ENCODE measurements at places on chromosomes 16 and 17. TPM values are rescaled to one million over a fixed set of nuclear protein-coding genes. Genes with fewer than 3 reads are reported as not detected.
A peak's percentile ranks its signal among the peaks of the same experiment; 100 is the strongest.

DNA sequence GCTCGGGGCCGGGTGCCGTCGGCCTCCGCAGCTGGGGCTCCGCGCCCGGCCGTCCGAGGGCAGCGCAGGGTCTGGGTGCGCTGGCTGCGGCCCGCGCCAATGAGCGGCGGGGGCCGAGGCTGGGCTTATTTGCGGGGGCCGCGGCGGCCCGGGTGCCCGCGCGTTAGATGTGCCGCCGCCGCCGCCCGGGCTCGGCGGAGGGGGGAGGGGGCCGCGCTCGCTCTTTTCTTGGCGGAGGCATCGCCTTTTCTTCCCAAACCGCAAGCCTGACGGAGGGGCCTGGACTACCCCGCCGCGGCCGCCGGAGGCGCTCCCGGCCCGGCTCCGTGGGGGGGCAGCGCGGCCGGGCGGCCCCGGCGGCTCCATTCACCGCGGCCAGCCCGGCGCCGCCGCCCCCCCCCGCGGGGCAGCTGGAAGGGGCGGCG is at the start of gene NOTUM:
NOTUM (minus strand) TSS at position 101 of the 425 bp plus-strand sequence. CDS start 278 bp downstream, outside the sequence.
- peak; percentile 34 for DNase-seq

- DNase-seq: no peak
Observed at GRCh38 chr17:46733837-46734475, 84.5 kb downstream of the WNT3 start.

DNA sequence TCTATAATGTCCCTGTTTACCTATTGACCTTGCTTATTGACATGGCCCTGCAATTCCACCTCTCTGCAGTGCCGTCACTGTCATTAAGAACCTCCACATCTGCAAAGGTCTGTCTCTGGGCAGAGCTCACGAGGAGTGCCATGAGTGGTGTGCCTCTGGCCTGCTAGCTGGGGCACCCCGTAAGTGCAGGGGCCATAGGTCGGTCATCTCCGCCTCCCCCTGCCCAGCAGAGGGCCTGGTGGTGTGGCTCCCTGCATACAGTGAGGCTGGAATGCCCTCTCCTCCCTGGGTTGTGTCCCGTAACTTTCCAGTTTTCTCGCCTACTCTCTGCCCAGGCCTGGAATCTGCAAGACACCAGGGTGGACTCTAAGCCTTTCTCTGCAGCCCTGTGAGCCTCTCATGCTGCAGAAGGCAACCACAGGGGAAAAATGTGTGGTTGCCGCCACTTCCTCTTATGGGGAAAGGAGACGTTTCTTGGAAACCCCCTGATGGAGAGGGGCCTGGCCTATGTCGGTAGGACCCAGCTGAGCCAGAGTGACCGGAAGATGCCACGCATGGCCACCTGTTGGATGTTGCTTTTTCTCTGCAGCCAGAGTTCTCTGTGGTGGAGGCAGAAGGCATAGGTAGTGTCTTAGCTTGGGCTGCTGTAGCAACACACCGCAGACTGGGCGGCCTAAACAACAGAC is 2.7 kb upstream of the SNX20 start:
- DNase-seq: no peak

GRCh38 chr16:23072084-23072599 is 77.1 kb downstream of the USP31 start:
- DNase-seq: peak; percentile 90

GRCh38 chr17:1714427-1714979 is 4.3 kb upstream of the TLCD2 start:
- DNase-seq: peak; percentile 98

- DNase-seq: no peak
Observed at GRCh38 chr16:49345829-49346228, 27.8 kb upstream of the C16orf78 start.

DNA sequence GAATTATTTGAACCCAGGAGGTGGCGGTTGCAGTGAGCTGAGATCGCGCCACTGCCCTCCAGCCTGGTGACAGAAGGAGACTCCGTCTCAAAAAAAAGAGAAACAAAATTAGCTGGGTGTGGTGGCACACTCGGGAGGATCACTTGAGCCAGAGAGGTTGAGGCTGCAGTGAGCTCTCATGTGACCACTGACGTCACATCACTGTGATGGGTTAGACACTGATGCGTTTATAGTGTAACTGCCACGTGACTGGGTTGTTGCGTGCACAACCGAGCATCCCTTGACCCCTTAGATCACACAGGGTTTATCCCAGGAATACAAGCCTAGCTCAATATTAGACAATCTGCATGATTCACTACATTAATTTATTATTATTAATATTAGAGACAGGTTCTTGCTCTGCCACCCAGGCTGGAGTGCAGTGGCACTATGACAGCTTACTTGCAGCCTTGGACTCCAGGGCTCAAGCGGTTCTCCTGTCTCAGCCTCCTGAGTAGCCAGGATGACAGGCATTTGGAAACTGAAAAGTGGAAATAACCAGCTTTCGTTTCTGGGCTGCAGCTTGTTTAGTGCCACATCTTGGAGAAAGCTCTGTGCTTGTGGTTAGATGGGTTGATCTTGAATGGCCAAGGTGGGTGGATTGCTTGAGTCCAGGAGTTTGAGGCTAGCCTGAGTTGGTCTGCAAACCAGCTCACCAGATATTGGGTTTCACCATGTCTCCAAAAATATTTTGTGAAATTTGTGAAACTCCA is 26.4 kb upstream of the ABR start:
- DNase-seq: no peak

DNA sequence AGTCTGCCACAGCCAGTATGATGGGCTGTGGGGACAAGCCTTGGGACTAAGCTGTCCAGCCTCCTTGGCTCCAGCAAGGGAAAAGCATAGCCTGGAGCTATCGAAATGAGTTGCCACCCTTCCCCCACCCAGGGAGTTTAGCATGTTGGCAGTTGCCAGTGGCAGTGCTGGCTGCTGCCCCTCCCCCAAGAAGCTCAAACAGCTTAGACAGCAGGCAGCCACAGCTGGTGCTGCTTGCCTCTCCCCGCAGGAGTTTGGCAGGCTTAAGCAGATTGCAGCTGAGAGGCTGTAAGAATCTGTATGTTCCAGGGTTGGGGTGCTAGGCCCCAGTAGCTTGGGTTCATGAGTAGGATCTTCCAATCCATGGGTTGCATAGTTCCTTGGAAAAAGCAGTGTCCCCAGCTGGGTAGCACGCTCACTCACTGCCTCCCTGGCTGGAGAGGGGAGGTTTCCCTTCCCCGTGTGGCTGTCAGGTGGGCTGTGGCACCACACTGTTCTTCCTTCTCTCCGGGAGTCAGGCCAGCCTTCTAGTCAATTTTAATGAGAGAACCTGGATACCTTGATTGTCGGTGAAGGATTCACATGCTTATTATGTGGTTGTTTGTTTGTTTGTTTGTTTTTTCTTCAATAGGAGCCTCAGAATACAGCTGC is 506.1 kb downstream of the CDH11 start:
- DNase-seq: no peak

GRCh38 chr17:82386255-82386831 is 14.8 kb downstream of the UTS2R start:
- no peak for DNase-seq

GRCh38 chr16:608019-608418 is 18.2 kb downstream of the RAB40C start:
- DNase-seq: no peak

- DNase-seq: no peak
Observed at GRCh38 chr17:56514899-56515298, 78.6 kb upstream of the NOG start.

DNA sequence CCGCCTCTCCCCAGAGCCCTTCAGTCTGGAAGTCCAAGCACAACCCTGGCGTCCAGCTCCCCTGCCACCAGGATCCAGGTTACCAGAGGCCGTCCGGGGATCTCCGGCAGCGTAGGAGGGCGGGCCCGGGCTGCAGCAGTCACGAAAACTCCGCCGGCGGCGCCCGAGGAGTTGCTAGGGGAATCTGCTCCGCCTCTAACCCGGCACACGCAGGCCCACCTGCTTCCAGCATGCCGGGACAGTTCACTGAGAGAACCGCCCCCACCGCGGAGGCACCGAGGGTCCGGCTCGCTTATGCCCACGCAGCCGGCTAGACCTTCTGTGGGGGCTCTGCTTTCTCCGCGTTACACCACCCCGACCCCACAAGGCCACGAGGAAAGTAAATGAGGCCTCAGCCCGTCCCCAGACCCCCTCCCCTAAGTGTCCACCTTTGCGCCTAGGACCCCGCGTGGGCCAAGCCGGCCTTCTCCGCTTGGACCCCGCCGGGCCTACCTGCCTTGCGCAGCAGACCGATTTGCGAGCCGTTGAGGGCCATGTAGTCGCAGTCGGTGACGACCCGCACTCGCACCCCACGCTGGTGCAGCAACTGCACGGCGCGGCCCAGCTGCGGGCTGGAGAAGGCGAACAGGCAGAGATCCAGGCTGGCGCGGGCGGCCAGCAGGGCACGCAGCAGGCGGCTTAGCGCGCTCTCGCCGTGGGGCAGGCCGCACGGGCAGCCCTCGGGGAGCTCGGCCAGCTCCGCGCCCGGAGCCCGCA is 587 bp downstream of the PLD6 start:
- DNase-seq: peak; percentile 58

- no peak for DNase-seq
Observed at GRCh38 chr17:40456396-40456951, 13.2 kb downstream of the IGFBP4 start.

DNA sequence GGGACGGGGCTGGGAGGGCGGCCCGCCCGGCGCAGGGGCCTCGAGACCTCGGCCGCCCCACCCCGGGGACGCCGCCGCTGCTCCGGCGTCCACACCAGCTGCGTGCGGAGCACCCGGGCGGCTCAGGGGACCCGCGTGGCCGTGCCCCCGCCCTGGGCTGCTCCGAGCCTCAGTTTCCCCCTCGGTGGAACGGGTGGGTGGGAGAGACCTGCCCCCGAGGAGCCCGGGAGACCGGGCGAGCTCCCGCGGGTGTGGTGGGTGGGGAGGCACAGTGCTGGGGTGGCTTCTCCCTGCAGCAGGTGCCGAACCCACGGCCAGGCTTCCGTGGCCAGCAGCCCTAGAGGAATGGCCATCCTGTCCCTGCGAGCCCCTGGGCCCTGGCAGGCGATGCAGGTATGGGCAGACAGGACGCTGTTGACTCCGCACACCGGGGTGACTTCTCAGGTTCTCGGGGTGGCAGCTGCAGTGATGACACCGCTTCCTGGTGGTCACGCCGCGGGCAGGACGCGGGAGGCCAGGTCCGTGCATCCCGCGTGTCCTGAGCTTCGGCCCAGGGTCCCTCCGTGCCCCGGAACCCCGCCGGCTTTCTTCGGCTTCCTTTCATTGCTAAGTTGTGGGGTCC is 677 bp downstream of the DEF8 start:
- DNase-seq: no peak

DNA sequence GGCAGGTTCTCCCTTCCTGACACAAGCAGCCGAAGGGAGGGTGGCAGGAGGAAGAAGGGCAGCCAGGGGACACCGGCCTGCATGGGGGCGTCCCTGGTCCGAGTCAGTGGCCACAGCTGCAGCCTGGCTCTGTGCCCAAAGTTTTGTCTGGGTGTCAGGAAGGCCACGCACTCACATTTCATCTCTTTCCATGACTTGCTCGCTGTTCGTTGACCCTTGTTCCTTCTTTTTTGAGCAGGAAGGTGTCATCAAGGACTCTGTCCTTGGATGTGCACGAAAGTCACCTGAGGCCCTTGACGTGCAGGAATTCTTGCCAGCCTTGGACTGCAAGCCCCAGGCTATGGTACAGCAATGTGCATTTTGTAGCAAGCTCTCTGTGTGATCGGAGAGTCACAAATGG is 93.3 kb downstream of the TNFRSF13B start:
- DNase-seq: no peak

GRCh38 chr16:19344224-19344801 is 58.8 kb downstream of the CLEC19A start:
- no peak for DNase-seq

- DNase-seq: no peak
Observed at GRCh38 chr16:5580296-5580695, 482.7 kb upstream of the EEF2KMT start.

DNA sequence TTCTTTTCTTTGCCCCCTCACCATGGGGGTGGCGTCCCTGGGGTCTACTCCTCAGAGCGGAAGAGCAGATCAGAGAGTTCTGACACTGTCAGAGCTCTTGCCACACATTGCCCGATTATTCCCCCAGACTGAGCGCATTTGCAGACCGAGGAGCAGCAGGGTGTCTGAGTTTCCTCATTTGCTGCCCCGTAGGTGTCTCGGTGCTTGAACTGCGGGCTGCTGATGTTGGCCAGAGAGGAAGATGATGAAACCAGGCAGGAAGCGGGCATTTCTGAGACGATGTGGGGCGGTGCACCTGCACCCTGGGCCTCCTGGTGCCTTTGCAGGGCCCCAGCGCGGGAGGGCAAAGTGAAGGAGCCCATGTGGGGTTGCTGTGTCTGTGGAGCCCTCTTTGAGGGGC is 55.2 kb downstream of the ARSG start:
- no peak for DNase-seq

GRCh38 chr17:77651988-77652387 is 306.5 kb upstream of the TNRC6C start:
- no peak for DNase-seq

DNA sequence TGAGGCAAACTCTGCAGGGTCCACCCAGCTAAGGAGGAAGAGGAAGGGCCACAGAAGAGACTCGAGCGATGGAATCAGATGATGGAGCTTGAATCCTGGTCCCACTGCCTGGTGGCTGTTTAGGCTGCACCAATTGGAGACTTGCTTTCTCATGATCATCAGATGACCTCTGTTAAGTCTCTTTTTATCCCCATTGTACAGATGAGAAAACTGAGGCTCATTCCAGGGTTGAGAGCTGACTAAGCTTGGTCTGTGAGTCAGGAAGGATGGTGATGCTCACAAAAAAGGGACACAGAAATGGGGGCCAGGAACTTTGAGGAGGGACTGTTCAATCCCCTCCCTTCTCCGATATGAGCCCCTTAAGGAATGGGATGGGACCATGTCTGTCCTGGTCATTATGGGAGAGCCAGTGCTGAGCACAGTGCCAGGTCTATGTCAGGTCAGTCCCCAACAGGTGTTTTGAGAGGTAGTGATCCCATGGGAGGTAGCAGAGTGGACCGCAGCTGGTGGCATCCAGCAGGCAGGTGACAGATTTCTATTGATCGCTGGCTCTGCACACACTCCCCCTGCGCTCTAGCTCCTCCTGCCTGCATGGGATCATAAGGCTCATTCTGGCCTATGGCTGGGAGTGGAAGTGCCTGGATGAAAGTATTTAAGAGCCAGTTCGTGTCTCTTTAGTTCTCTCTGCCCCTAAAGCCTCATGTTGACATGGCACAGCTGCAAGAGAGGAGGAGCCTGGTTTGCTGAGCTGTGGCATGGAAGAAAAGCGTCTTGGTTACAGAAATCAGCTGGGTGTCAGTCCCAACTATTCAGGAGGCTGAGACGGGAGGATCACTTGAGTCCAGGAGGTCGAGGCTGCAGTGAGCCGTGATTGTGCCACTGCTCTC is 27.2 kb downstream of the SNX20 start:
- no peak for DNase-seq

- DNase-seq: no peak
Observed at GRCh38 chr17:15301845-15302244, 36.7 kb upstream of the PMP22 start.

DNA sequence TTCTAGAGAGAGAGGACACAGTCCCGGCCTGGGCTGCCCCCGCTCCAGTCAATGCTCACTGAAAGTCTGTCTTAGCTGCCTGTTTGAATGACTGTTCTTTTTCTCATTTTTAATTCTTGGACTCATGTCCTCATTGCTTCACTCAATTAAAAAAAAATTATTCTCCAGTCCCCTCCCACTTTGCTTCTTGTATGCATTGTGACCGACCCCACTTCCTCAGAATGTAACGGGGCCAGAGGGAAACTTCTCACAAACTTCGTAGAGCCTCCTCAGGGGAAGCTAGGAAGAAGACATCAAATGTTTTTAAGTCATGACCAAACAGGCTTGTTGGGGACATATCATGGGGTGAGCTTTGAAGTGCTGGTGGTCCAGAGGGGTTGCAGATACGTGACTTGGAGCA is 113.2 kb downstream of the CCDC182 start:
- no peak for DNase-seq

The AANAT gene
- total RNA-seq: not detected

The CCL8 gene
- 0.05 TPM for total RNA-seq

The PRDM7 gene
- not detected for total RNA-seq

The PDE6G gene
- total RNA-seq: 4.1 TPM

The CFAP97D1 gene
- total RNA-seq: not detected

All from dermis blood vessel endothelial cell (primary cell).